ENCODE measurements at places on chromosomes 12 and 14. TPM values are rescaled to one million over a fixed set of nuclear protein-coding genes. Genes with fewer than 3 reads are reported as not detected.

DNA sequence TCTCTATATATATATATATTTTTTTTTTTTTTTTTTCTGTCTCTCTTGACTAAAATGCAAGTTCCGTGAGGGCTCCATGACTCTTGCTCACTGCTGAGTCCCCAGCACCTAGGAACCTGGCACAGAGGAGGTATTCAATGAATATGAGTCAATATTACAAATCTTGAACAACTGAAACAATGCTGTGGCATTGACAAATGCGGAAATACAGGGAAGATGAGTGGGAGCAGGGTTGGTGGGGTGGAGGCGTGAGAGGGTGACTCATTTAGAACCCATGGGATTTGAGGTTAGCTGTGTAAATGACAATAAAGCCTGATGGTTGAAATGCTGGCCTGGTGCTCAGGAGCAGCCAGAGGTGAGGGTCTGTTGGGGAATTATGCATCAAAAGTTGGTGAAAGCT lies 121.7 kb upstream of the FUT8 start:
- no peak for DNase-seq

- no peak for DNase-seq
Measured at GRCh38 chr12:48389409-48389808, 38.7 kb upstream of the ZNF641 start.

GRCh38 chr14:105944632-105945610 lies 418.5 kb downstream of the TMEM121 start:
- peak; percentile 89 for DNase-seq

The ANKS1B gene
- 7.0 TPM for total RNA-seq

DNA sequence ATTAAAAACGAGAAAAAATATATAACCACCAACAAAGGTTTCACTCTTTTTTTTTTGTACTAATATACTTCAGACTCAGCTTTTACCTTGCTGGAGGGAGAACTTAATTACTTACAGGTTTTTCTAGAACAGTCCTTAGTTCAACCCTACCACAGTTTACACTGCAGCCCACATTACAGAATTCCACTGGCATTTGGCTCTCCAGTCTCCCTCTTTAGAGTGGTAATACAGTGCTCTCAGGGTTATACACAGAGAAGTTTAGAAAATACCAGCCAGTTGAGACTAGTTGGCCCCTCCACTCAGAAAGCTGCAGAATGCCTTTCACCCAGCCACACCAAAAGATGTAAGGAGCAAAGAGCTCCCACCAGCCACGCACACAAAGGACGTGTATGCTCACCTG lies 122.3 kb upstream of the DIO3 start:
- no peak for DNase-seq

- no peak for DNase-seq
Measured at GRCh38 chr12:33438025-33438772, 1.4 kb downstream of the SYT10 start.

- DNase-seq: no peak
Measured at GRCh38 chr14:71121711-71122110, 214.5 kb downstream of the PCNX1 start.

The NELL2 gene
- total RNA-seq: 21.8 TPM

- DNase-seq: no peak
Measured at GRCh38 chr12:116346222-116346621, 68.7 kb upstream of the MED13L start.

DNA sequence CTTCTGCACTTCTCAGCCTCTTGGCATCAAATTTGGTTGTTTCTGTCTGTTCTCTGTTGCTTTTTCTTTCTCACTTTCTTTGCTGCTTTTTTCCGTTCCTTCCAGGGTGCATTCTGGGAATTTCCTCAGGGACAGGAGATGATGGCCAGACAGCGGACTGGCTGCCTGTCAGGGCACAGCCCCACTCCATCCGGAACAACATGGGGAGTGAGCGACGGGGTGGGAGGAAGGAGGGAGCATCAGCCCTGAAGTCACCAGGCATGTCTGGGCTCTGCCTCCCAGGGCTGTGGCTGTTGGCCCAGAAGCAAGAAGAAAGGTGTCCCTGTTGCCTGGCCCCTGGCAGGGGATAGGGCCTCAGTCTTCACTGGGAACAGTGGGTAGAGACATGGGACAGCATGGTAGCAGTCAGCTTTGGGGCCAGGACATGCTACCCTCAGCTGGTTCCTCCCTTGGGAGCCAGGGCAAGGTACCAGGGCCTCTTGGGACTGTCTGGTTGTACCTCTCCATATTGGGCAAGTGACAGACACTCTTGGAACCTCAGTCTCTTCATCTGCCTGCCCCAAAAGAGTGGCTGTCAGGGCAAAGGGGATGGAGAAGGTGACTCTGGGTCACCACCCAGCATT lies 8.6 kb downstream of the PGF start:
- no peak for DNase-seq

GRCh38 chr12:98594050-98594835 lies 757 bp downstream of the SLC25A3 start:
- peak; percentile 92 for DNase-seq

GRCh38 chr14:65989981-65990380 lies 496.2 kb upstream of the CCDC196 start:
- no peak for DNase-seq

DNA sequence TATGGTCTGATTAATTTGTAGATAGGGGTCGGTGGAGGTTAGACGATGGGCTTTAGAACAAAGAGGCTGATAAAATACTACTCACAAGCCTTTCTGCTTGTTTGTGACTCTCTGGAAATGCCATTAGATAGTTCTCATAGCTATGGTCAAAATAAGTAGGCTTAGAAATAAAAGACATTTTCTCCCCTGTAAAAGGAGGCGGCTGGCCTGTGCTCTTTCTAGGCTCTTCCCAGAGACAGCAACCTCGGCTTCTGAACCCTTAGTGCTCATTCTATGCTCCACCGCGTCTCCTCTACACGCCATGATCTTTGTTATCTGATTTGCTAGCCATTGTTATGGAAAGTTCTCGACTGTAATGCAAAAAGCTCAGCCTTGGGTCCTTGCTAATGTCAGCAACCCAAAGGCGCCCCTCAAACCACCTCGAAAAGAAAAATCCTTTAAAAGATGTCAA lies 64.5 kb downstream of the CRADD start:
- DNase-seq: no peak

DNA sequence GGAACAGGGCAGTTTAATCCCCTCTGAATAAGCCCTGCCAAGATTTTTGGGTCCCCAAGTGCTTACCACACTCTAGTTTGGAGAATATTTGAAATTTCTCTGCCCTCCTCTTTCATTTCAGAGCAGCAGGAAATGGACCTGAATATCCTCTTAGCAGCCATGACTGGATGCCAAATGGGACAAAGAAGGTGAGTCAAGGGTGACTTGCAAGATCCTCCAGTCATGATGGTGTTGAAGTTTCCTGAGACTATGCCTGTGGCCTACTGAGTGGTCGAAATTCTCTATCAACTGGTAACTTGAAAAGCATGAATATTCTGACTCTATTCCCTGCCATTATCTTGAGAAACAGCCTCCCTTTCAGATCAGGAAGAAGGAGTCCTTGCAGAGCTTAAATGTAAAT lies 1674.7 kb upstream of the SEL1L start:
- no peak for DNase-seq

The FGD6 gene
- total RNA-seq: 12.6 TPM

- no peak for DNase-seq
Measured at GRCh38 chr14:100626614-100627013, 39.4 kb upstream of the BEGAIN start.

The RAD51AP1 gene
- total RNA-seq: 7.2 TPM

DNA sequence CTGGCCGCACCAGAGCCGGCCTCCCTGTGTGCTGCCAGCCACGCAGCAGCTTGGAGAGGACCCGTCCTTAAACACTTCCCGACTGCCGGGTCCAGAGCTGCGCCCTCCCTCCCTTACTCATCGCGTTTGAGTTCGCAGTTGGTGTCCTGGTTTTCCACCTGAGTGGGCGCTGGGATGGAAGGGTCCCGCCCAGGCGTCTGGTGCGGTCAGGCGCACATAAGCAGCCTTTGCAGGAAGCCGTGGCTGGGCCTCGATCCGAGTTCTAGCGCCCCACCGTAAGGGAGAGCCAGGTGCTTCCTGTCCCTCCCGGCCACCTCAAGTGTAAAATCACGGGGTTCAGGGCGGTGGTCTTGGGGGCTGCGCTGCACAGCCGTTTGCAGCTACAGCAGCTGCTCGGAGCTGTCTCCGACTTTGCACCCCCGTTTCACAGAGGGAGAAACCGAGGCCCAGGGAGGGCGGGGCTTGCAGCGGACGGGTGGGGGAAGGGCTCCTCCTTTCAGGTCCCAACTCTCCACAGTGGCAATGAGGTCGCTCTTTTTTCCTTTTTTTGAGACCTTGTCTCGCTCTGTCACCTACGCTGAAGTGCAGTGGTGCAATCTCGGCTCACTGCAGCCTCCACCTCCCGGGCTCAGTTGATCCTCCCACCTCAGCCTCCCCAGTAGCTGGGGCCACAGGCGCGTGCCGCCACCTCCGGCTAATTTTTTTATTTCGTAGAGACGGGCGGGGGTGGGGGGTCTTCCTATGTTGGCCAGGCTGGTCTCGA lies 51.3 kb downstream of the LRCOL1 start:
- peak; percentile 87 for DNase-seq

DNA sequence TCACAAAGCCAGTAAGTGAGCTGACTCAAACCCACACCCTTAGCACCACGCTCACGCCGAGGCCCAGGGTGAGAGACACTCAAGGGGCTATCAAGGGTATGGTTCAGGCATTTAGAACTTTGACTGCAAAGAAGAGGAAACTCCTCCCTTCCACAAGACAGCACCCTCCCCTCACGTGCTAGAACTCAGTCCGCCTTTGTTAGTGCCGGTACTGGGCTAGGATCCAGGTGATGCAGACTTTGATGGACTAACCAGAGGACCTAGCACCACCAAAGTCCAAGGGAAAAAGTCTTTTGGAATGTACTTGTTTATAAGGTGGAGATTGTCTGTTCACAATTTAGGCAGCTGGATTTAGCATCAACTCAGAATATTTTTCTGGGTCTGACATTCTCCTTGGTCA lies 33.7 kb downstream of the VWF start:
- peak; percentile 63 for DNase-seq

GRCh38 chr14:88553886-88554456 lies 836 bp downstream of the PTPN21 start:
- no peak for DNase-seq

DNA sequence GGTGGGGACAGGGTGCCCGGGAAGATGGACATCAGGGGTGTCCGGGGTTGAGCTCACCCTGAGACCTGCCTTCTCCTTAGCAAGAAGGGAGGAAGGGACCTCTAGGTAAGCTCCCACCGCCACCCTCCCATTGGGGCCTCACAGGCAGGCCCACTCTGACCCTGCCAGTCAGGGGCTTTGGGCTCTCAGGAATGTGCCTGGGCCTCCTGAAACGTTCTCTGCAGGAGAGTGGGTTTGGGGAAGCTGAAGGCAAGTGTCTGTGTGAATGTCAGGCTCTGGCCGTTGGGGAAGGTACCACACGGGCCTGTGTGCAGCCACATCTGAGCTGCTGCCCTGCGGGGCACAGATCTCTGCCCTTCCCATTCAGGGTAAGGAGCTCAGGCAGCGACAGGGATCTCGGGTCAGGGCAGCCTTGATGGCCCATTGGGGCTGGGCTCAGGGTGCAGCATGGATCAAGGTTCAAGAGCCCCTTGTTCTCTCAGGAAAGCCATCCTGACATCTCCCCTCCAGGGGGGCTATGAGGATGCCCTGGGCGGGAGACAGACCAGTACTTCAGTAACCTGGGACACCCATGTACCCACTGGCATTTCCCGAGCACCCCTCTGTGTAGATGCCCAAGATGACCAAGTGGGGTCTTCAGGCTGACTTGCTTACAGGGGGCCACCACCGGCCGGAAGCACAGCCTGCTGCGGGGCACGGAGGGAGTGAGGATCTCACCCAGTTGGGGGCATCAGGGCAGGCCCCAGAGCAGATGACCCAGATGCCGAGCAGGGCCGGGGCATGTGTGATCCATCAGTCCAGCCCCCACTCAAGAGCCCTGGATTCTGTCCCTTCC lies 29.7 kb downstream of the FAM222A start:
- peak; percentile 61 for DNase-seq

- DNase-seq: no peak
Measured at GRCh38 chr12:74626397-74626796, 88.8 kb downstream of the ATXN7L3B start.
